ENCODE measurements at places on chromosomes 12 and 14.

DNA sequence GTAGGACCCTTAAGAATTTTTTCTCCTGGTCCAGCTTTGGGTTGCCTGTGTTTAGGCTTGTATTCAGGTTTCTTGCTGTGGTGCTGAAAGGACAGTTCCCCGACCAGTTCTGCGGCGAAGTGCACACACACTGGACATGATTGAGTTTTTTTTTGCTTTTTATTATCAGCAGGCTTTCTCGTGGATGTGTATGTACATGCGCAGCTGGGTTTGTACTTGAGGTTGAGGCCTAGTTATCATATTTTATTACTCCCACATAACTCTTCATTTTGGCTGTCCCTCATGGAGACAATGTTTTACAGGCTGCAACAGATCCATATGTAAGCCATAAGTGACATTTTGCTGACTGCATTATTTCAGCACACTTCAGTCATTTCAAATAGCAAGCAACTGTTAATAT is 2.5 kb downstream of the SCN8A start:
- peak; percentile 72 for DNase-seq

DNA sequence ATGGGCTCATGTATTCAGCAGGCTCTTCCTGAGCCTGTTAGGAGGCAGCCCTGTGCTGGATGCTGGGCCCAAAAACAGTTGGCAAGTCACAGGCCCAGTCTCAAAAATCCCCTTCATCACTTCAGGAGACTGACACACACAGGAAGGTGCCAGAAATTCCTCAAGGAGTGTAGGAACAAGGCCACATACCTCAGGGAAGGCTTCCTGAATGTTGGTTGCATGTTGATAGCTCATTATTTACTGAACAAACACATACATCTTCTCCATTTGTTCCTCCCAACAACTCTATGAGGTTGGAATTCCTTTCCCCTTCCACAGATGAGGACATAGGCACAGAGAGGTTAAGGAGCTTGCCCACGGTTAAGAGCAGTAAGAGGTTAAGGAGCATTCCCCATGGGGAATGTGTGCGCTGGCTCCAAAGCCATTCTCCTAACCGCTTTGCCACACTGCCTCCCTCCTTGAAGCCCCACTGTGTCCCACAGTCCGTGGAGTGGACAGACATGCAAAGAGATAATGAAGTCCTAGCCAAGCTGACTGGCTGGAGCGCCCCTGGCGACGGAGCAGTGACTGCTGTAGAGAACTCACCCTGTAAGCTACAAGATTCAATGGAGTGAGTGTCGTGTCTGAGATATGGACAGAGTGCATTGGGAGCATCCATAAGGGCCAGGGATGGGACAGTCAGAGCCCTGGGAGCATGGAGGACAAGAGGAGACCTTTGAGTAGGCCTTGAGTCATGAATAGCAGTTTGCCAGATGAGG is 3.3 kb downstream of the HHIPL1 start:
- DNase-seq = no peak

GRCh38 chr12:117180758-117181467 is 9.4 kb downstream of the FBXO21 start:
- DNase-seq = no peak

- no peak for DNase-seq
These were observed 71.4 kb upstream of the PARP11 start for GRCh38 chr12:3944620-3945019.

GRCh38 chr12:121632069-121632970 is 6.0 kb downstream of the ORAI1 start:
- peak; percentile 45 for DNase-seq

GRCh38 chr12:11785712-11786111 is 136.2 kb downstream of the ETV6 start:
- DNase-seq = peak; percentile 82

- DNase-seq = no peak
These were observed 11.2 kb downstream of the OSBPL8 start for GRCh38 chr12:76548222-76548837.
